Smooth muscle cell of bladder (primary cell): ENCODE measurements at places on chromosomes 3 and 15. TPM values are rescaled to one million over a fixed set of nuclear protein-coding genes. Genes with fewer than 3 reads are reported as not detected.

SPESP1 gene
- total RNA-seq, result 0.43 and 3.2 TPM in 2 replicates

WNT5A gene
- total RNA-seq, result 4.4 and 35.6 TPM in 2 replicates

TGM4 gene
- total RNA-seq, result not detected in 2 replicates

FSIP1 gene
- total RNA-seq, result 1.7 and 4.4 TPM in 2 replicates

RASL12 gene
- total RNA-seq, result 3.1 and 6.5 TPM in 2 replicates

NOX5 gene
- under 0.01 and 0.09 TPM in 2 replicates for total RNA-seq

LRRFIP2 gene
- total RNA-seq, result 35.1 and 41.6 TPM in 2 replicates

TMEM40 gene
- not detected in 2 replicates for total RNA-seq

PPIB gene
- 1,545 and 1,681 TPM in 2 replicates for total RNA-seq

ARNT2 gene
- 5.5 and 7.0 TPM in 2 replicates for total RNA-seq

STAC gene
- 1.7 and 3.8 TPM in 2 replicates for total RNA-seq

CAV3 gene
- not detected in 2 replicates for total RNA-seq

GPR149 gene
- total RNA-seq, result not detected in 2 replicates

HESX1 gene
- 0.14 and 0.65 TPM in 2 replicates for total RNA-seq

GNAT1 gene
- not detected in 2 replicates for total RNA-seq

COX17 gene
- total RNA-seq, result 14.2 and 21.4 TPM in 2 replicates
